ENCODE measurements at places on chromosomes 7 and 10. TPM values are rescaled to one million over a fixed set of nuclear protein-coding genes. Genes with fewer than 3 reads are reported as not detected.

The IQUB gene
- 1.1 TPM for polyA plus RNA-seq

The ASB15 gene
- not detected for polyA plus RNA-seq

The HTR7 gene
- polyA plus RNA-seq: not detected

The TMEM176B gene
- 41.8 TPM for polyA plus RNA-seq

The CALML3 gene
- polyA plus RNA-seq: not detected

The HMX3 gene
- not detected for polyA plus RNA-seq

The MLXIPL gene
- polyA plus RNA-seq: 1.7 TPM

The NPFFR1 gene
- 0.06 TPM for polyA plus RNA-seq

The DENND2A gene
- polyA plus RNA-seq: 18.2 TPM

The CALCR gene
- polyA plus RNA-seq: not detected

The MYH16 gene
- 0.09 TPM for polyA plus RNA-seq

The LIPJ gene
- 0.59 TPM for polyA plus RNA-seq

The IGFBP3 gene
- polyA plus RNA-seq: 10.9 TPM

The EBLN1 gene
- polyA plus RNA-seq: not detected

The CAV1 gene
- polyA plus RNA-seq: 1.8 TPM

The TMEM176A gene
- polyA plus RNA-seq: 35.7 TPM

The TUBB8 gene
- polyA plus RNA-seq: not detected
